ENCODE measurements at places on chromosomes 11 and 22. TPM values are rescaled to one million over a fixed set of nuclear protein-coding genes. Genes with fewer than 3 reads are reported as not detected.

Gene MS4A6E
- not detected for total RNA-seq

Gene PANX2
- total RNA-seq = 3.9 TPM

Gene TSKU
- total RNA-seq = 404 TPM

Gene DUSP8
- total RNA-seq = 0.51 TPM

Gene TRIM6
- total RNA-seq = 2.0 TPM

Data from right lobe of liver (tissue), 6 donors.